ENCODE measurements at places on chromosomes 5 and 9.
A peak's percentile ranks its signal among the peaks of the same experiment; 100 is the strongest.

DNA sequence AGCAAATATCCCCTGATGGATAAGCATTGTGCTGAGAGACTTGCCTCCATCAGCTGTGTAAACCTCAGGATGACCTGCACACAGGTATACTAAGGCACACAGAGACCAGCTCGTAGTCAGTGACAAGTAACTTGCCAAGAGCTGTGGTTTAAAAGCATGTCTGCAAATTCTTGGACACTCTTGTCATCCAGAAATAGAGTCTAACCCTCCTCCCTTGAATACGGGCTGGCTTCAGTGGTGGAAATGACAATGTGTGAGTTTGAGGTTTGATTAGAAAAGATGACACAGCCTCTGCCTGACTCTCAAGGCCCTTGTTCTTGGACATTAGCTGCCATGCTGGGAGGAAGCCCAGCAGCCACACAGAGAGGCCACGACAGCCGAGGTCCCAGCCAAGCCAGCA, 114.4 kb downstream of the GADD45G start:
- no peak for DNase-seq

GRCh38 chr5:76831110-76831452, 12.3 kb downstream of the F2RL1 start:
- no peak for DNase-seq

DNA sequence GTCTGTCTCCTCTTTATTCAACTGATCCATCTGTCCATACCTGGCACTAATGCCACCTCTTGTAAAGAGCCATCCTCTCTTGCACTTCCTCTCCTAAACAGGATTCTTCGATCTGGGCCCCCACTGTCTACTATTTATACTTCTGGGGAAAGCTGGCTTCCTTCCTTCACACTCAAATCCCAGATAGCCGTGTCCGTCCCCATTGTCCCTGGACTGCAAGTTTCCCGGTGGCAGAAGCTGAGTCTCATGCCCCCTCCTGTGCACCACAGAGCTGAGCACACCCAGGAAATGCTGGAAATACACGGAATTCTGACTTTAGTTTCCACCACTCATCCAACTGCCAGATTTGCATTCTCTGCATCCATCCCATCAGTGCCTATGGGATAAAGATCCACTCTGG, 84.0 kb downstream of the MARCHF11 start:
- DNase-seq = no peak

DNA sequence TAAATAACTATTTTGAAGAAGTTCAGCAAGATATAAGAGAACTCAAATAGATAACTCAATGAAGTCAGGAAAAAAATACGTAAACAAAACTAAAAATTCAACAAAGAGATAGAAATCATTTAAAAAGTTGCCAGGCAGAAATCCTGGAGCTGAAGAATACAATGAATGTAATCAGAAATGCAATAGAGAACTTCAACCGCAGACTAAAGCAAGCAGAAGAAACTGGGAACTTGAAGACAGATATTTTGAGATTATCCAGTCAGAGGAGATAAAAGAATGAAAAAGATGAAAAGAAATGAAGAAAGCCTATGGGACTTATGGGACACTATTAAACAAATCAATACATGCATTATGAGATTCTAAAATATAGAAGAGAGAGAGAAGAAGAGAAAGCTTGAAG, 129.1 kb upstream of the LPAR1 start:
- DNase-seq = no peak

DNA sequence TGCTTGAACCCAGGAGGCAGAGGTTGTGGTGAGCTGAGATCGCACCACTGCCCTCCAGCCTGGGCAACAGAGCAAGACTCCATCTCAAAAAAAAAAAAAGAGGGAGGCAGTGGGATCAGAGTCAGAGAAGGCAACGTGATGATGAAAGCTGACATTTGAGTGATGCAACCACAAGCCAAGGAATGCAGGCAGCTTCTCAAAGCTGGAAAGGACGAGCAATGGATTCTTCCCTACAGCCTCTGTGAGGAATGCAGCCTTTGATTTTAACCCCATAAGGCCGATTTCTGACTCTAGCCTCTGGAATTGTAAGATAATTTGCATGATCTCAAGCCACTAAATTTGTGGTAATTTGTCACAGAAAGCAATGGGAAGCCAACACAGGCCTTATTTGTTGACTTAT, 9.8 kb downstream of the TGFBI start:
- DNase-seq = no peak

DNA sequence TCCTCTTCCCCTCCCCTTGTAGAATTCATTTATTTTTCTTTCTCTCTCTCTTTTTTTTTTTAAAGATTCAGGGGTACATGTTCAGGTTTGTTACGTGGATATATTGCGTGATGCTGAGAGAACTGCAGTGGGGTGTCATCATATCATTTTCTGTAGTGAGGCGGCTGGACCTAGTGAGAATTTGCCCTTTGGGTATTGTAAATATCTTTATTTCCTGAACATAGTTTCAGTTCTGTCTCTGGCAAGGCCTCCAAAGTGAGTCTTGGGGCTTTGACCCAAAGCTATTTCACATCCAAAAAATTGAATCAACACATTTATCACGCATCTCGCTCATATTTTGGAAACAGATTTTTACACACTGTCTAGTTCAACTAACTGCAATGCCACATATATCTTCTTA, 25.4 kb upstream of the MYOT start:
- no peak for DNase-seq

DNA sequence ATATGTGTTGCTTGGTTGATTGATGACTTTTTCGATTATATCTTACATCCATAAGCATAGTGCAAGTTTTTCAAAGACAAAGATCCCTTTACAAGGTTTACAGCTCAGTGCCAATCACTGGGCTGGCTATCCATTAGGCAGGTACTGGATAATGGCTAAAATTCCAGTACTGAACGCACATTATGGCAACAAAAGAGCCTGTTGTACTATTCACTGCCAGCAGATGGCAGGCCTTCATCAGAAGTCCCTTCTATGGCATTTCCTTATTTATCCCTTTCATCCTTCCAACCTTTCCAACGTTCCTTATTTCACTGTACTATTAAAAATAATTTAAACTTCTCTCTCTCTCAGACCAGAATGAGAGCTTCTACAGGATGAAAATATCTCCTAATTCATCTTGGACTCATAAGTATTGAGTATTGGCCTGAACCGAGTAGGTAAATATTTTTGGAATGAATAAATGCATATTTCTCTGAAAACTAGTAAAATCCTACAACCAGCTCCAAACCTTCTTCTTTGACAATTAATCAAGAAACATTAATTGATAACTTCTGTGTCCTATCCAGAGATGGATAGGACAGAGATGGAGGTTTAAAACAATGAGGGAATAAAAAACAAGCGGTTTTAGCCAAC, 6.7 kb upstream of the WNT8A start:
- peak; percentile 80 for DNase-seq

DNA sequence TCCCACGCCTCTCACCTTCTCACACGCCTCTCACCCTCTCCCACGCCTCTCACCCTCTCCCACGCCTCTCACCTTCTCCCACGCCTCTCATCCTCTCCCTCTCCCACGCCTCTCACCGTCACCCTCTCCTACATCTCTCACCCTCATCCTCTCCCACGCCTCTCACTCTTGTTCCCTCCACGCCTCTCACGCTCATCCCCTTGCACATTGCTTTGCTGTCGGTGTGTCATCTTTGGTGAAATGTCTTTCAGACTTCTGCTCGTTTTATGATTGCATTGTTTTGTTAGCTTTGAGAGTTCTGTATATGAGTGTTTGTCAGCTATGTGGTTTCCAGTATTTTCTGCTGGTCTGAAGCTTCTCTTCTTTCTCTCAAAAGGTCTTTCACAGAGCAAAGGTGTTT, 102.7 kb downstream of the EHMT1 start:
- no peak for DNase-seq

DNA sequence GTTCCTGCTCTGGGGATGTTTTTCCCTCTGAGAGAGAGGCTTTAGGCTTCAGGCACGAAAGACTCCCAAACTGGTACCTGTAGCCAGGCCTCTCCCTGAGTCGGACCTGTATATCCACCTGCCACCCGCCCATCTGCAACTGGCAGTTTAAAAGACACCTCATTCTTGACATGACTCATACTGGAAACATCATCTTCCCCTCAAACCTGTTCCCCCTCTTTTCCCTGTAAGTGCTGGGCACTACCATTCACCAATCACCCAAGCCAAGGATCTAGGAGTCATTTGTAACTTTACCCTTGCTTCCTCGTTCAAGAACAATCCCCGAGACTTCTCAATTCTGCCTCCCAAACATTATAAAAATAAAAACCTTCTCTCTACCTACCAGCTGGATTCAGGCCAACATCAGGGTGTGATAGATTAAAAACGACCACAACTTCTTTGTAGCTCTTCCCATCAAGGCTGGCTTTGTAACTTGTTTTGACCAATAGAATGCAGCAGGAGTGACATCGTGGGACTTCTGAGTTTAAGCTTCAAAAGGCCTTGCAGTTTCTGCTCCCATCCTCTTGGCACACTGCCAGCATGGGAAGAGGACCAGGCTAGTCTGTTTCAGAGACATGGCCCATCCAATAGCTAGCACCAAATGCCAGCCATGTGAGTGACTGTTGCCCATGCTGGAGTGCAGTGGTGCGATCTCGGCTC, 1.8 kb upstream of the WDR31 start:
- no peak for DNase-seq

DNA sequence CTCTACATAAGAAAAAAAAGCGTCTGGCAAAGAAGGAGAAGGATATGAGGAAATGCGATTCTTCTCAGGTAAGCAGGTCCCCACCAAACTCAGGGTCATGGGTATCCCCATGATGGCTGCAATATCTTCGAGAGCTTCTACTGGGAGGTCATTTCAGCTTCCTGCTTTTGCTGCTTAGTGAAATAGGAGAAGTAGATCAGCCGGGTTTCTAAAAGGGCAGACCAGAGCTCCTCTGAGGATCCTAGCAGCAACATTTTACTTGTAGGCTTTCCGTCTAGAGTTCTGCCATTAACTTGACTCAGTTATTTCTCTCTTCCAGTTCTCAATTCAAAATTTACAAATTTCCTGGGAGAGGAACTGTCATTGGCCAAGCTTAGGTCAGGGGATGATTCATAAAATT, 134.7 kb downstream of the DPYSL3 start:
- peak; percentile 13 for DNase-seq

- no peak for DNase-seq
Measured at GRCh38 chr5:167143716-167144115, 1147.7 kb upstream of the WWC1 start.

- peak; percentile 85 for DNase-seq
Measured at GRCh38 chr9:105127863-105128220, 116.6 kb upstream of the SLC44A1 start.

DNA sequence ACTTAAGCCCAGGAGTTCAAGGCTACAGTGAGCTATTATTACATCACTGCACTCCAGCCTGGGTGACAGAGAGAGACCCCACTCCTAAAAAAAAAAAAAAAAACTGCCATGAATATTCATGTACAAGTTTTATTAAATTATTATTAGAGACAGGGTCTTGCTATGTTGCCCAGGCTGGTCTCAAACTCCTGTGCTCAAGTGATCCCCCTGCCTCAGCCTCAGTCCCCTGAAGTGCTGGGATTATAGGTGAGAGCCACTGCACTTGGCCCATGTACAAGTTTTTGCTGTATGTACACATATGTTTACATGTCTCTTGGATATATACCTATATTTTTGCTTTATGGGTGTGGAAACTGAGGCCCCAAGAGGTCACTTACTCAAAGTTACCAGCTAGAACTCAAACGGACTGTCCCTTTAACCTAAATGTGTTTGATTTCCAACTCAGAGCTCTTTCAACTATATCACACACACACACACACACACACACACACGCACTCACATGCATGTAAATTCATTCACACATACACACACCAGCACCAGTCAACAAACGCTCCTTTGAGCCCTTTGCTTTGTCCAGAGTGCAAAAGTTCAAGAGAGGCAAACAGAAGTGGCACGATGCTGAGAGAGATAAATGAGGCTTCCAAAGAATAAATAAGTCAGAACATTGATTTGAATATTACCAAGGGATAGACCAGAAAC, 42.3 kb upstream of the STRBP start:
- DNase-seq = no peak

Measured in Kasumi-1 (cell line).